Endothelial cell (in vitro differentiated cells): ENCODE measurements at places on chromosomes 5 and 9. TPM values are rescaled to one million over a fixed set of nuclear protein-coding genes. Genes with fewer than 3 reads are reported as not detected.

- DNase-seq, result no peak
Measured at GRCh38 chr9:119902611-119903010, 533.4 kb upstream of the BRINP1 start.

DNA sequence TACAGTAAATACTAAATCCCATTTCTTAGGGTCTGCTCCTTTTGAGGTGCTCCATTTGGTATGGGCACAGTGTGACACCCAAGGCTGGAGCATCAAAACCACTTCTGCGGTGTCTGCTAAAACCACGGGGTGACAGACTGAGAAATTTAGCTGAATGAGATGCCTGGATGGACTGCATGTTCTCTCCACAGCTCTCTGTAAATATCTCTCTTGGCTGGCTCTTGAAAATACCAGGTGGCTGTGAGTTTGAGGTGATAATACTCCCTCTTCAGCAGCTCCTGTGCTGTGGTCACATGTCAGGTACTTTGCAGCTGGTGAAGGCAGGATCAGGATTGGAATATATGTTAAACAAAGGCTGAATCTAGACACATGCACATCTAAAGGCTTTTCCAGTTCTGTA, 93.7 kb upstream of the SIMC1 start:
- DNase-seq, result no peak

GRCh38 chr5:124922255-124922975, 176.0 kb upstream of the ZNF608 start:
- no peak for DNase-seq

GRCh38 chr5:23139338-23140171, 286.4 kb upstream of the CDH12 start:
- DNase-seq, result no peak

GRCh38 chr9:26682041-26682440, 210.6 kb downstream of the CAAP1 start:
- no peak for DNase-seq

DNA sequence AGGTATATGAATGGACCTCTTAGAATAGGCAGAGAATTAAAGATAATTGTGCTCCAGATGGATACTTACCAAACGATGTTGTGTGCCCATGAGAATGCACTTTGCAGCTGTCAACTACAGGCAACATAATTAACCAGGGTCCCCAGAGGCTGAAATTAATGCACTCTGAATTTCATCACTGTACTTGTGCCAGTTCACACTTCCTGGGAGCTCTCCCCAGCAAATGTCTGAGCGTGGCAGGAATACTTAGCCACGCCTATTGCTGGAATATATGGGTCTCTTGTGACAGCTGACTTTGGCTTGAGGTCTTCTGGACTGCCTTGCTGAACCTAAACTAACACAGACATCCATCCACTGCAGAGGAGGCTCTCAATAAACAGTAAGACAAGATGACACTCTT, 11.9 kb upstream of the C1QTNF2 start:
- no peak for DNase-seq

DNA sequence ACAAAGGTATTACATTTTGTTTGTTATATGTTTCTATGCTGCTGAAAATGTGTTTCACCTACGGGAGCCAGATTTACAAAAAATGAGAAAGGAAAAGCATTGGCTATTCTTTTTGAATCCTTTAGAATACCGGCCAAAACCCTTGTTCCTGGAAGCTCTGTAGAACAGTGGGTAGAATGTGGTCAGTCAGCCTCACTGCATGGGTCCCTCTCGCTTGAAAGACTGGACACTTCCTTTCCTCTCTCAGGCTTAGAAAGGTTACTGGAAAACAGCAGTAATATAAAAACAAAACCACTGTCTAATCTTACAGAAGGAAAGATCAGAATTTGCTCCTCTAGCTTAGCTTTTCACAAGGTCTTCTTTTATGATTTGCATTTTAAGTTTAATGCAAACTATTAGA, 45.1 kb downstream of the OSTF1 start:
- DNase-seq, result no peak

The ST6GALNAC6 gene
- total RNA-seq, result 80.0 TPM

DNA sequence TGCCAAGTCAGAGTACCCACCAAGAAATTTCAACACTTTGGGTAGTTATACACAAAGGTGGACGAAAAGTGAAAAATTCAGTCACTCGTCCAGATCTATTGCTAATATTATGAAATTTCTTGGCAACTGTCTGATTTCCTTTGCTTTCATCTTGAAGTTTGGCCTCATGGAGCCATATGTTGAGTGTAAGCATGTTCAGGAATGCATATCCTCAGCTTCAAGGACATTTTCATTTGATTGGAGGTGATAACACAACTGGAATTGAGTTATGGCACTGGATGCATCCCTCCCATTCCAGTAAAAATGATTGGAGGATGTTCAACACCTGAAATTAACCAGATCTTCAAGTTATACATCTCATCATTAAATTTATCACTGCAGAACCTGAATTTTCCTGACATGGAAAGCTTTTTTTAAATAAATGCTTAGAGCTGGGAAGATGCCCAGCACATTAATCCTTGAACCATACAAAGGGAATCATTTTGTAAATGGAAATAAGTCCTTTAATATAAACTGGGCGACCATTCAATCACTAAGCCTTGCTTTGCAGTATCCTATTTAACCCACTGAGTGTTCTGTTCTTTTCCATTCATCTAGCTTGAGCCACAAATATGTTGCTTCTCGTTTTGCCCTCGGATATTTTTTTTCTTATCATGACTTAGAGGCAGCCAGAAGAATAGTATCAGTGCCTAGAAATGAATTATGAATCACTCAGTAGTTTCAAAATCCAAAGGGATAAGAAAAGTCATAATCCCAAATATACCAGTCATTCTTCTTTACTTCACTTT, 273.7 kb upstream of the PIK3R1 start:
- DNase-seq, result no peak

DNA sequence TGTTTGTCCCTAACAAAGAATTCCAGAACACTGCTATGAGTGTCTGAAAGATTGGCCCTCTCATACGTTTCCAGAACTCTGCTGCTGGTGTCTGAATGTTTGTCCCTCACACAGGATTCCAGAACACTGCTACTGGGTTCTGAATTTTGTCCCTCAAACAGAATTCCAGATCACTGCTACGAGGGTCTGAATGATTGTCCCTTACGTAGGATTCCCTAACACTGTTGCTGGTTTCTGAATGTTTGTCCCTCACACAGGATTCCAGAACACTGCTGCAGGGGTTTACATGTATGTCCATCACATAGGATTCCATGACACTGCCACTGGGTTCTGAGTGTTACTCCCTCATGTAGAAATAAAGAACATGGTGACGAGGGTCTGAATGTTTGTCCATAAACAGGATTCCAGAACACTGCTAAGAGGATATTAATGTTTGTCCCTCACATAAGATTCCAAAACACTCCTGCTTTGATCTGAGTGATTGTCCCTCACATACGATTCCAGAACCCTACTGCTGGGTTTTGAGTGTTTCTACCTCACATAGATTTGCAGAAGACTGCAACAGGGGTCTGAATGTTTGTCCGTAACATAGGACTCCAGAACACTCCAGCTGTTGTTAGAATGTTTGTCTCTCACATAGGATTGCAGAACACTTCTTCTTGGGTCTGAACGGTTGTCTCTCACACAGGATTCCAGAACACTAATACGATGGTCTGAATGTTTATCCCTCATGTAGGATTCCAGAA, 214.4 kb downstream of the FOXD4L6 start:
- DNase-seq, result no peak

GRCh38 chr5:86797677-86798076, 179.9 kb downstream of the COX7C start:
- DNase-seq, result no peak

DNA sequence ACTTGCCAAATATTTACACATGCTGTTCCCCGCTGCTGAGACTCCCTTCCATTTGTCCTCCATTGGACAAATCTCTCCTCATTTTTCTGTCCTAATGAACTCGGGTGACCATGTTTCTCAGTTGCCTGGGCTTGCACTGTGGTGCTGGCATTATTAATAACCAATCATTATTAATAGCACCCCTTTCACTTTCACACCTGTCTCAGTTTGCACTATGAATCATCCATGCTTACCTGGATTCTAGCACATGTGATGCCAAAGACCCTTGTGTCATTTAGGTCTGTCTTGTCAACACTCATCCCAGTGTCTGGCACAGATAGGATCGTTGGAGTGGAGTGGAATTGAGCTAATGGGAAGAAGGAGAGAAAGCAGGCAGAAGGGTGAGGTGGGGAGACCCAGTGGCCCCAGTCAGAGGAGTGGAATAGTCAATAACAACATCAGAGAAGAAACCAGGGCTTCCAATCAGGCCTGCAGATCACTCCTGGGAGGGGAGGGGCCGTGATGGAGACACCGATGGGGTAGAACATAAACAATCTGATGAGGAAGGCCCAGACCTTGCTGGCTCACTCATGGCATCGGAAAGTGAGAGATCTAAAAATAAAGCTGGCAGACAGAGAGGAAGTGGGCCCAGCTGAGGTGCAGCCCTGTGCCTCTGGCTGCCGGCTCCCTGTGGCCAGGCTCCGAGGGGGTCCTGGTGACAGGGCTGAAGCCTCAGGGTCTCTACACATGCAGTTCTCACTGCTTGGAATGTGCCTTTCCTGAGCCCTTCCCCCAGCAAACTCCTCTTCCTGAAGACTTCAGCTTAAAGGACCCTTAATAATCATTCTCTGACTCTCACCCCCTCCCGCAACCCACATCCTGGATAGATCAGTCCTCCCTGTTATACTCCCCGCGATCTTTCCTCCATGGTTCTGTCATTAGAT, 33.5 kb upstream of the CRB2 start:
- DNase-seq, result no peak

- no peak for DNase-seq
Measured at GRCh38 chr5:89065919-89066318, 182.9 kb upstream of the MEF2C start.

The PCDHB2 gene
- 44.9 TPM for total RNA-seq

DNA sequence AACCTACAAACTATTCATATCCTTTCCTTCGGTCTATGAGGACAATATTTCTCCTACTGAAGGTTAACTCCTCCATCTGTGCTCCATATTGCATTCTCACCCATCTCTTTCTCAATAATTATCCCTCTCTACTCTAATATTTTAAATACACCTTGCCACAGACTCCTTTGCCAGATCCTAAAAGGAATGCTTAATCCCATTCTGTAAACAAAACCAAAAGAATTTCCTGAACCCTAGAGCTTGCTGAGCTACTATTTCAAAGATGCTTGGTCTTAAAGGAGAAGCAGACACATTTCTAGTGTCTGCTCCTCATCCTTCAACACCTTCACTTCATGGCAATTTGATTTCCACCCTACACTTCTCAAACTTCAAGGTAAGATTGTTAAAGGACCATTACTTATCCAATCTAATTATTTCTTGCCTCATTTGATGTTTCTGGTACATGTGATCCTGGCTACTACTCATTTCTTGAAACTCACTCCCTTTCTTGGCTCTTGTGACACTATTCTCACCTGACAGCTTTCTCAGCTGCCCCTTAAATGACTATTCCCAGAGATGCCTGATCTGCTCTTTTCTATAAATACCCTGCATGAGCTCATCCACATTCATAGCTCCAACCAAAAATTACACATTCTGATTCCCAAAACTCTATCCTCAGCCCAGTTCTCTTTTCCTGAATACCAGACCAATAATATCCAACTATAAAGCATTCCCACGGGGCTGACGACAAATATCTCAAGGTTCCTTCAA, 20.2 kb downstream of the HOMER1 start:
- no peak for DNase-seq

- DNase-seq, result no peak
Measured at GRCh38 chr9:123250504-123250903, 17.9 kb downstream of the STRBP start.

The RHOBTB3 gene
- total RNA-seq, result 22.8 TPM

The RNF224 gene
- total RNA-seq, result not detected

DNA sequence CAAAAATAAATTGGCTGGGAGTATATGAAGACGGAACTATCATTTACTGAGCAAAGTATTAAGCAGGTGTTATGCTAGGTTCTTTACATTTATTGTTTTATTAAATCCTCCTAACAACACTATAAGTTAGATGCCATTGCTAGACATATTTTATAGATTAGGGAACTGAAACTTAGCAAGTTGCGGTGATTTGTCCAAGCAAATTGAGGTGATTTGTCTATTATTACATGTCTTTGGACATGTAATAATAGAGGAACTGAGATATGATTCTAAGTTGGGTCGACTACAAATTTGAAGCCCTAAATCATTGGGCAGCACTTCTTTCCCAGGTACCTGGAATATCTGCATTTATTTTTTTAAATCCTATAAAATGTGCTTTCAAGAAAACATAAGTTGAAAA, 429.9 kb downstream of the GABRG2 start:
- DNase-seq, result no peak

- DNase-seq, result no peak
Measured at GRCh38 chr9:120755044-120755443, 38.2 kb downstream of the FBXW2 start.

GRCh38 chr5:170519549-170519948, 15.7 kb downstream of the KCNIP1 start:
- no peak for DNase-seq

The STOML2 gene
- total RNA-seq, result 108 TPM

GRCh38 chr5:77558266-77558665, 66.2 kb upstream of the WDR41 start:
- no peak for DNase-seq

- DNase-seq, result no peak
Measured at GRCh38 chr9:108698231-108698630, 157.6 kb downstream of the ACTL7B start.

The TAF11L10 gene
- total RNA-seq, result not detected

DNA sequence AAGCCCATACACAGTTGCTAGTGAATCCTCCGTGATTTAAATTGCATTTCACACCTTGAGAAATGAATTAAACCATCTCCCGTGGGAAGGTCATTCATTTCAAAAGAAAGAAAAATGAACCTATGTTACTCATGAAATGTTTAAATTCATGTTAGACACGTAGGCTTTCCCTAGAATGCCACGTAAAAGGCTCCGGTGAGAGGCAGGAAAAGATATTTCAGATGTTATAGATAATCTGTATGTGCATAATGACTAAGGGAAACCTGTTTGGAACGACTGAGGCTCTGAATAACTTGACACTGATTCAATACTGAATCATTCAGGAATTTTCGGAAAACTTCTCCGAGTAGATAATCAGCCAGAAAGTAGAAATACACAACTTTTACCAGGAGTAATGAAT, 134.3 kb upstream of the ICE1 start:
- DNase-seq, result no peak

The SCAI gene
- total RNA-seq, result 12.3 TPM

- no peak for DNase-seq
Measured at GRCh38 chr9:14066831-14067230, 247.1 kb downstream of the NFIB start.

- DNase-seq, result no peak
Measured at GRCh38 chr5:14756478-14756877, 92.0 kb downstream of the OTULIN start.

GRCh38 chr5:148457183-148457620, 73.4 kb downstream of the FBXO38 start:
- peak; percentile 12 for DNase-seq

GRCh38 chr9:109272745-109273144, 48.1 kb downstream of the EPB41L4B start:
- no peak for DNase-seq

GRCh38 chr9:20351715-20352114, 270.6 kb downstream of the MLLT3 start:
- no peak for DNase-seq

- no peak for DNase-seq
Measured at GRCh38 chr9:126677188-126678084, 63.7 kb downstream of the LMX1B start.

The PPWD1 gene
- 44.9 TPM for total RNA-seq
